Stimulated activated CD8-positive, alpha-beta memory T cell treated with anti-CD3 and anti-CD28 coated beads, Interleukin-15, amount 100 ng/mL, for 4 hours (primary cell): ENCODE measurements at places on chromosomes 12 and 14.

- DNase-seq = no peak
Observed at GRCh38 chr12:115574826-115575225, 702.7 kb downstream of the MED13L start.

GRCh38 chr14:105333020-105333490, 18.5 kb downstream of the PACS2 start:
- DNase-seq = no peak

DNA sequence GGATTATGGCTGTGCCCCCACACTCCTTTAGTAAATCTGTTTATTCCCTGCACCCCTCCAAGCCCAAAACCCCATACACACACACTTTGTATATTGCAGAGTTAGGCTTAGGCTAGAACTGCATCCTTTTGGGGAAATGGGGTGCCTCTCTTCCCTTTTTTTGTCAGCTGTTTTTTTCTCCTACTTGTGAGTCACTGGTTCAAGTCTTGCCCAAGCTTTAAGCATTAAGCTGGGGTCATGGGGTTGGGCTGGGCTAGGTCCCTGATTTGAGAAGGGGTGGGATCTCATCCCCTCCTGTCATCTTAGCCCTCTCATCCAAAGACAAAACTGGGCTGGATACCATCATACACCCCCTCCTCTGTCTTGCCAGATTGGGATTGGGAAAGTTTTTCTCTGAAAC, 1.6 kb downstream of the LRP1 start:
- DNase-seq = no peak

DNA sequence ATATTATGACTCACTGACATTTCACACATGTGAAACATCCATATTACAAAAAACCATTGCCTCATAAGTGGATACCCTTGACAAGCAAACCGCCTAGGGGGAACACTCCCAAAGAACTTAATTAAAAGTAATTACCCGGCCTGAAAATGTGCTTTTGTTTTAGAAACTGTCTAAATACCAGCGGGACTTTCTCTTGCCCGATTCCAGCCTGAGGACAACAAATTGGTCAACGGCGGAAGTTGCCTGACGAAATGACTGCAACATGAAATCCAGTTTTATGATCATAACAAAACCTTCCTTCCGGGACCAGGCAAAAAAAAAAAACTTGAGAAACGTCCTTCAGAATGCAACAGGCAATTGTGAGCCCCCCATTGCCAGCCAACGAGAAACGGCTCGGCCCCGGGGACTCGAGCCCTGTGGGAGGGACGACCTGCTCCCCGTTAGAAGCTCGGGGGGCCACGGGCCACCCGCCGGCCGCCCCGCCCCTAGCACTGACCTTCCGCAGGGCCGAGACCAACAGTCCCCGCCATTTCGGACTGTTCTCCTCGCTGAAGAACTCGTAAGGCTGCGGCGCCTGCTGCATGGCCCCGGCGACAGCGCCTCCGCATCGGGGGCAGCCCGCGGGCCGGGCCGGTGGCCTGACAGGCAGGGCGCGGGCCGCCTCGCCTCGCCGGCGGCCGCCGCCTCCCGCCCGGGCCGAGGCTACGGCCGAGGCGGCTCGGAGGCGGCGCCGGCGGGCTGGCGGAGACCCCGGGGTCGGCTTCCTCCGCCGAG, 490 bp downstream of the SOS2 start:
- DNase-seq = no peak

- no peak for DNase-seq
Observed at GRCh38 chr14:63134801-63135200, 69.4 kb upstream of the RHOJ start.

DNA sequence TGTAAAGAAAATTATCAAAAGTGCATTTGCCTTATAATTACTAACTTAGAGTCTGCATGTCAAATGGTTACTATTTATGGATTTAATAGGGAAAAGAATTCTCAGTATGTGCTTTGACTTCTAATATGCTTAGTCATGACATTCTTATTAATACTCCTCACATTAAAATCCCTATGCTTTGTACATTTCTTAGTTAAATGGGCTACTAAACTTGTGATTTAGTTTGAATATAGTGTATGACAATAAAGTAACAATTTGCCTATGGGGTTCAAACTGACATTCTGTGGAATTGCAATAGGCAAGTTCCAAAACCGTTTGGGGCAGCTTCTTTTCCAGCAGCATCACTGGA, 361.9 kb upstream of the TMTC1 start:
- DNase-seq = no peak

- DNase-seq = no peak
Observed at GRCh38 chr14:52078721-52079120, 9.9 kb upstream of the NID2 start.

- no peak for DNase-seq
Observed at GRCh38 chr12:51335931-51336330, 10.5 kb downstream of the CELA1 start.

GRCh38 chr14:90569201-90569600, 172.4 kb downstream of the CALM1 start:
- no peak for DNase-seq

DNA sequence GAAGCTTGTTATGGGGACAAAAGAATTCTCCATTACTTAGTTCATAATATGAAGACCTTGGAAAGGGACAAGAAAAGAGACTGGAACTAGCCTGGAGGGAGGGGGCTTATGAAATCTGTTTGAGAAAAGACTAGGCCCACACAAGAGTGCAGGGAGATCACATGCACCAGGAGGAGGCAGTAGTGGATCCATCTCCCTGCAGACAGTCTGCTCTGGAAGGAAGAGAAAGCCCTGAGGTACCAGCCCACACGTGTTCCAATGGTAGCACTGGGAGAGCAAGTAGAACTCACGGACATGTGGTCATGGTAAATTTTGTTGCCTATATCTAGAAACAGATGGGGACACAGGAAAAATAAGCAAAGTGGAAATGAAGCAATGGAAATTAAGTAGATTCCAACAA, 445.4 kb downstream of the SOX5 start:
- DNase-seq = no peak

GRCh38 chr14:100012478-100013327, 52.5 kb upstream of the EVL start:
- DNase-seq = no peak

DNA sequence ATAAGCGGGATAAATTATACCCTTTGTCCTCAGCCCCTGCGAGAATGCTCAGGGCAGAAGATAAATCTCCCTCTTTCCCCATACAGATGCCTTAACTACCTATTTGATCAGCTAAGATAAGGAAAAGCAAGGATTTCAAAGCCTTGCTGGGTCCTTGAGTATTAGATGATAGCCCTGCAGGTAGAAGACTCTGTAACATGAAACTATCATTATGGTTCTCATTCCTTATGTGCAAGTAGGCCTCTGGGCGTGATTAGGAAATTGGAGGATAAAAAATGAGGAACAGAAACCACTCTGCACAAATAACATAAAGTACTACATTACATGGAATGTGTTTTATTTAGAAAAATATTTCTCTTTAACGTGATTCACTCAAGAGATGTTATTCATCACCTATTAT, 14.5 kb upstream of the WDR89 start:
- no peak for DNase-seq

- DNase-seq = no peak
Observed at GRCh38 chr12:56222531-56222895, 791 bp upstream of the RNF41 start.

DNA sequence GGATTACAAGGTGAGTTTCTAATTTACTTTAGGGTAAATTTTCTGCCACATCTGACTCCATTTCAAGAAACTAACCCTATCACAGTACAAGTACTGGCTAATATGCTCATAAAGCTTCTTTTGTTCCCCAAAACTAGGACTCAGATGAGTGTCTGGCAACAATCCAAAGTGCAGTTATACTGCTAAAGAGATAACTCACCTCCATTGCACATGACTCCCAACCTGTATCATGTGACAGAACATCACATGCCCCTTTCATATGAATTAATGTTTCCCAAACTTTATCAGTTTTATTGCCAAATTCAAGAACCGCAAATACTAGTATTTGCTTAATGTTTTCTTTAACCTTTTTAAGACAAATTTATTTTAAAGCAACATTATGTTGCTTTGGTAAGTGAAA, 3.9 kb upstream of the PPP1R12A start:
- no peak for DNase-seq

GRCh38 chr14:104137297-104138097, 890 bp upstream of the KIF26A start:
- no peak for DNase-seq

DNA sequence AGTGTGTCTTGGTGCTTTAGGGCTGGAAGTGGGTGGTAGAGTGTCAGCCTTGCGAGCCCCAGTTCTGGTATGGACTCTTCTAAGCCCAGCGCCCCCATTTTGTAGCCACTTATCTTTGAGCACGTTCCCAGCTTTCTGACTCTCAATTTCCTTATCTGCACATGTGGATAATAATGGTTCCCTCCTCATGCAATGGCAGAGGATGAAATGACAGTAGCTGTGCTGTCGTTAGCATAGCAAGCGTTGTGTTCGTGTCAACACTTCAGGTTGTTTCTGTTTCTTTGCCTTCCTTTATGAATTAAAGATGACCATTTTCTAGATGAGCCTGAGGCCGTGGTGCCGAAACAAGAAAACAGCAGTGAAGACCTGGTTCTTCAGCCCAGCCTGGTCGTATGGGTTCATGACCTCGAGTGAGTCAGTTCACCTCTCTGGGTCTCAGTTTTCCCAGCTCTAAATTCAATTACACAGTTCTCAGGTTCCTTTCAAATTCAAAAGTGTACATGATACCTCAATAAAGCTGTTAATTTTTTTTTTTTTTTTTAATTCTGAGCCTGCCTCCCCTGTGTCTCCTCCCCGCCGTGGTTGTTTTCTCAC, 233.0 kb downstream of the SLC41A2 start:
- no peak for DNase-seq

GRCh38 chr12:49974677-49975317, 2.0 kb downstream of the AQP6 start:
- DNase-seq = no peak
